Fibroblast of skin of left biceps (primary cell): ENCODE measurements at places on chromosomes 13 and 19.

DNA sequence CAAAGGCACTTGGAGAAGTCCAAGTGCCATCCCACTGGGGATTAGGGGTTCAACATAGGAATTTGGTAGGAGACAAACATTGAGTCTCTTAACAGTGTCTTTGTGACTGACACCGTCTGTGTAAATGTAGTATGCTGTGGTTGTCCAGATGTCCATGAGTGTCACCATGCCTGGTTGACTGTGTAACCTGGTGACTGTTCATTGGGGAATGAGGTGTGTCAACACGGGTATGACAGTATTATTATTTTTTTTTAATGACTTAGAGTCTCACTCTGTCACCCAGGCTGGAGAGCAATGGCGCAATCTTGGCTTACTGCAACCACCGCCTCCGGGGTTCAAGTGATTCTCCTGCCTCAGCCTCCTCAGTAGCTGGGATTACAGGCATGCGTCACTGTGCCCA, 16.2 kb downstream of the PKN1 start:
- no peak for DNase-seq

DNA sequence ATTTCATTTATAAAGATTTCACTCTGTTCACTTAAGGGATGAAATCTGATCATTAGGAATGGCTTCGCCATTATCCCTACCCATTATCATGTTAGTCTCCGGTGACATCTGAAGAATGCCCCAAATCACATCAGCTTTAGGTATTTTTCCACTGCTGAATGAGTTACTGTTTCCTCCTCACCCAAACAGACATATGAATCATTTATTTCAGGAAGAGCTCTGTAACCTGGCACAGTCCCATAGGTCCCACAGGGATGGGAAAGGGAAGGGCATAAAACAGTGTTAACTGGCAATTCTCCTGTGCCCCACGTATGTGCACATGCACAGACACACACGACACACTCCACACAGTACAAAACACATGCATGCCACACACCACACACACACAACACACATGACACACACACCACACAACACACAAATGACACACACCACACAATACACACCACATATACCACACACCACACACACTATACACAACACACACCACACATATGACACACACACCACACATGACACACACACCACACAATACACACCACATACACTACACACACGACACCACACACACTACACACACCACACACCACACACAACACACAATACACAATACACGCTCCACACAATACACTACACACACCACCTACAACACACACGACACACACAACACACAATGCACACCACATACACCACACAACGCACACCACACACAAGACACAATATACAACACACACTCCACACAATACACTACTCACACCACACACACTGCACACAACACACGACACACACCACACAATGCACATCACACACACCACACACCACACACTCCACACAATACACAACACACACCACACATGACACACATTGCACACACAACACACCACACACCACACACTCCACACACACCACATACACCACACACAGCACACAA, 15.4 kb downstream of the TMEM255B start:
- no peak for DNase-seq

DNA sequence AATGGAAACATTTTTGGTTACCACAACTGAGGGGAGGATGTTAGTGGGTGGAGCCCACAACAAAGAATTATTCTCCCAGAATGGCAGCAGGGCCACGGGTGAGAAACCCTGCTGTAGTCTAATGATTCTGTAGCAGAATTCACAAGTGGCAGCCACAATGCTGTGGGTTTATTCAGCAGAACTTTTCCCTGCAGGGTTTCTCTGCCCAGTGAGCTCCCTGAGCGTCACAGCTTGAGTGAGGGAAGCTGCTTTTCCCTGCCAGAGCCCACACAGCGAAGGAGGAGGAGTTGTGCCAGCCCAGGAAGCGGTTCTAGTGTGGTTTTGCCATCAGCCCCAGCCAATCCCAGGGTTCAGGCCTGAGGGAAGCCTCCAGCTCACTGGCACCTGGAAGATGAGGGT, 4.4 kb downstream of the ATP12A start:
- no peak for DNase-seq

DNA sequence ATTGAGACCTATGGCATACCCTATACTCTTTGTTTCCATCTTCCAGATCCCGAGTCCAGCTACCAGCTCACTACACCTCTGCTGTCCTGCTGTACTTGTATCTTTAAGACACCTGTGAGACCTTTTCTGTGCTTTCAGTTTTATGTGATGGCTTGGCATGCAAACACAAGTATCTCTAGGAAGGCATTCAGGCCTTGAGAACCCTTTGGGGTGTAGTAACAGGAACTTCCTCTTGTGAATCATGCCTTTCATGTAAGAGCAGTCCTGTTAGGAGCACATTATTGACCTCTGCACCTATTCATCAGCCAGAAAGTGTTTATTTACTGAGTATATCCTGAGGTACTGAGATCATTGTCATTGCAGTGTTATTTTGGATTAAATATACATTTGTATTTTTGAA, 87.0 kb upstream of the HTR2A start:
- no peak for DNase-seq

DNA sequence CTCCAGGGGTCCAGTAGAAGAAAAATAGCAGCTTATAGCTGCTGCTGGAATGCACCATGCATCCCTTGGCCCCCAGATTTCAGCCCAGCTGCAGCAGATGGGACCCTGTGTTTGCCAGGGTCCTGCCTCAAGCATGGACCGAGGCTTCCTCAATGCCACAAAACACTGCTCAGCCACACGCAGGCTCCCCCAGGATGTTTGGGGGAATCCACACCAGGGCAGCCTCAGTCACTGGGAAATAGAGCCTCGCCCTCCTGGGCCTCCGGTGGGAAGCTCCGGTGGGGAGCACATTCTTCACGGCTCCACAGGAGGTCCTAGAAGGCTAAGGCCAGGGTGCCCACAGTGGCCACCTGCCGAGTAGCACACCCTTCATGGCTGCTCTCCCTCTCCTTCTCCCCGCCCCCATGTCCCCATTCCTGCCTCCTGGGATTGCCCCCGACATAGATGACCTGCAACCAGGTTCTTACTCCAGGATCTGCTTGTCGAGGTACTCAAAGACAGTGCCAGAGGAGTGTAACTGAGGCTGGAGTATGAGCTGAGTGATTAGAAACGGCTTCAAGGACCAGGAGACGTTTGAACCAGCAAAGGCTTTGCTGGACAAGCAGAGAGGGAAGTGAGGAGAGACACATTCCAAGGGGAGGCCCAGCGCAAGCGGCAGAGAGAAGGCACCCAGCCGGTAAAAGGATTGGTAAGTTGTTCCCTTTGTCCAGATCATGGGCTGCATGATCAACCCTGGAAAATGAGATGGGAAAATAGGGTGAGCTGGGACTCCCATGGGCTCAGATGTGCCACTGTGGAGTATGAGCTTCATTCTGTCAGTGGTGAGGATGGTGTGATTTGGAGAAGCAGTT, 110.7 kb upstream of the UQCRFS1 start:
- no peak for DNase-seq
